ENCODE measurements at places on chromosomes 16 and 17.

DNA sequence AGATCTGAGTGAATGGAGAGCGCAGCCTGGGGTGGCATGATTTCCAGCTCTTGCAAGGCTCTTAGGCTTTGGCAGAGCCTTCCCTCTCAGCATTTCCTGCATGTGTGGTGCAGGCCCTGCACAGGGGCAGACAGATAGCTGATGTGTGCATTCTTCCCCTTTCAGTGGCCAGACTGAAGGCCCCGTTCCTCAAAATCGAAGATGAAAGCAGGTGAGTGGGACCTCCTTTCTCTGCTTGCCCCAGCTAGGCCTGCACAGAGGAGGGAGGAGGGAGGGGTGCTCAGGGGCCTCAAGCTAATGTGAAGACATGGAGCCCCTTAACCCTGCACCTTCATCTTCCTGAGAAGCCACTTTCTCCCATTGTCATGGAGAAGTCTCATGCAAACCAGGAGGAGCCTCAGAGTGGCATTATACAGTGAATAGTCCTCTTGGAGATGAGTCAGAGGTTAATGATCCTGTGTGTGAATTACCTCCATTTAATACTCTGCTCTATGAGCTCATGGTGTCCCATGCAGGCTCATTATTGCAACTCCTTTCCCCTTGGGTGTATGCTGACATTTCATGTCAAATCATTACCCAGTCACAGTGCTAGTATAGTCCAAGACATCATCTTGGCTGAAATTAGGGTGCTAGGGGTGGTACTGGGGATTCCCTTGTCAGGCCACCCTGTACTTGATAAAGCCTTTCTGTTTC is 20.4 kb upstream of the ADAM11 start:
- DNase-seq, result no peak

- DNase-seq, result no peak
Observed at GRCh38 chr16:71919035-71919434, 23.7 kb downstream of the IST1 start.

DNA sequence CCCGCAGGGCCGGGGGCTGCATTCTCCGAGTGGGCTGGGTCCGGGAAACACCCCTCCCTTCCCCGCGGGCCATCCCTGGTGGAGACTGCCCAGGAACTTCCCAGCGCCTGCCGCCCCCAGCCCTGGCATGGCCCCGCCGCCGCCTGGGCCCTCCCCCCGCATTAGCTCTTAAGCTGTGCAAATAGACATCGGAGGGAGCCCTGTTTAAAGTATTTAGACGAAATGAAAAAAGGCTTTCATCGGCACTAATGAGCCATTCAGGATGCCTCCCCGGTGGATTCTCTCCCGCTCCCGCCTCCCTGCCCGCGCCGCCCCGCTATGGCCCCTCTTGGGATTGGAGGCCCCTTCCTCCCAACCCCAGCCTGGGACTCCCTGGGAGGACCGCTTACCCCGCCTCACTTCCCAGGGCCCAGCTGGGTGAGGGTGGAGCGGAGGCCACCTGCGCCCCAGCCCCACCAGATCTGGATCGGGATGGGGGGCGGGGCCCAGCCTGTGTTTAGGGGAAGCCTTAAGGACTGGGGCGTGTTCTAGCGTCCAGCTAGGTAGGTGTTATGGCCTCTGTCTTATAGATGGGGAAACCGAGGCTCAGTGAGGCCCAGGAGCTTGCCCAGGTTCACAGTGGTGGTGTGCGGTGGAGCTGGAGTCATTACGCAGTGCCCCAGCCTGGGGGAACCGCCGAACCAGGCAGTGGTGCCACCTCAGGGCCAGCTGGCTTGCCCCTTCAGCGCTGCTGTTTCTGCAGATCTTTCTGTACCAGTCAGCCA is 19.7 kb downstream of the SEZ6 start:
- DNase-seq, result no peak

DNA sequence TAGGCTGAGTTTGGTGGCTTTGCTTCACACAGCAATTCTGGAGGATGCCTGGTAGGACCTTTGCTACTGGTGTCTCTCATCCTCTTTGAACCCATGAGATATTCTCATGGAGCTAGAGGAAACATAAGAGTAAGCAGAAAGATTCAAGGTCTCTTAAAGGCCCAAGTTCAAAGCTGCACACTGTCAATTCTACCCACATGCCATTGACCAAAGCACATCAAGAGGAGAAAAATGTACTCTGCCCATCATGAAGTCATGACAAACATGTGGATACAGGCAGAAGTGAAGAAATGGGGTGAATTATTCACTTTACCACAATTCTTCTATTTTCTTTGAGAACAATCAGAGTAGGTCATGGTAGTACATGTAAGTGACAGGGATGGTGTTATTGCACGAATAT is 13.1 kb downstream of the SKA2 start:
- no peak for DNase-seq

DNA sequence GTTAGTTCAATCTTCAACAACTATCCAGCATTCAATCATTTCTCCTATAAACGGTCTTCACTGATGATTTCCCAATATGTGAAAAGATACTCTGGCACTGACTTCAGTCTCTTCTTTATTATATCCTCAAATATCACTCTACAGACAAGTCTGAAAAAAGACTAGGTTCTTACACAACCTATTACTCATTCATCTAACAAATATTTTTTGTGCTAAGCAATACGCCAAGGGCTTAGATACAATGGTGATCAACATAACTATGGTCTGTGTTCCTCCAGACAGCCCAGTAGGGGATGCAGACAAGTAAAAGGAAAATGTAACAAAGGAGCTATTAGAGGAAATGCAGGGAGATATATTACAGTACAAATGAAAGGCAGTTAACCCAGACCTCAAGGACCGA is 63.9 kb downstream of the MYO1D start:
- DNase-seq, result no peak

DNA sequence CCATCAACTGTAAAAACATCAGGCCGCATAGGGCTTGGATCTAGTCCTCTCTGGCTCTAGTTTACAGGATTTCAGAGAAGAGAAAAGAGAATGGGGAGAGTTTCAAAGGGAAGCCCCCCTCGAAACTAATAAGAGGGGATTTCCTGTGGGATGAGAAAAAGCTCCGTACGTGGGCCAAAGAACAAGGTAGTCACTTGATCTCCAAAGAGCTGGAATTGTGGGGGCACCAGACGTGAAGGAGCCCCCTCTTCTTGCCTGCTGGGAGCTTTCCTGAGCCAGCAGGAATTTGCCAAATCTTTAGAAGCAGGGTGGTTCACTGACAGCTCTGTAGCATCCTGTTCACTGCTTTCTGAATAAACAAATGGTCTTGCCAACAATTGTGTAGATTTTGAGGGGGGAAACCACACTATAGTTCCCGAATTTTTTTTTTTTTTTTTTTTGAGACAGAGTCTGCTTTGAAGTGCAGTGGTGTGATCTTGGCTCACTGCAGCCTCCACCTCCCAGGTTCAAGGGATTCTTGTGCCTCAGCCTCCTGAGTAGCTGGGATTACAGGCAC is 7.0 kb upstream of the TMIGD1 start:
- no peak for DNase-seq

- peak; percentile 90 for DNase-seq
Observed at GRCh38 chr16:56625943-56626654, 518 bp downstream of the MT1E start.

DNA sequence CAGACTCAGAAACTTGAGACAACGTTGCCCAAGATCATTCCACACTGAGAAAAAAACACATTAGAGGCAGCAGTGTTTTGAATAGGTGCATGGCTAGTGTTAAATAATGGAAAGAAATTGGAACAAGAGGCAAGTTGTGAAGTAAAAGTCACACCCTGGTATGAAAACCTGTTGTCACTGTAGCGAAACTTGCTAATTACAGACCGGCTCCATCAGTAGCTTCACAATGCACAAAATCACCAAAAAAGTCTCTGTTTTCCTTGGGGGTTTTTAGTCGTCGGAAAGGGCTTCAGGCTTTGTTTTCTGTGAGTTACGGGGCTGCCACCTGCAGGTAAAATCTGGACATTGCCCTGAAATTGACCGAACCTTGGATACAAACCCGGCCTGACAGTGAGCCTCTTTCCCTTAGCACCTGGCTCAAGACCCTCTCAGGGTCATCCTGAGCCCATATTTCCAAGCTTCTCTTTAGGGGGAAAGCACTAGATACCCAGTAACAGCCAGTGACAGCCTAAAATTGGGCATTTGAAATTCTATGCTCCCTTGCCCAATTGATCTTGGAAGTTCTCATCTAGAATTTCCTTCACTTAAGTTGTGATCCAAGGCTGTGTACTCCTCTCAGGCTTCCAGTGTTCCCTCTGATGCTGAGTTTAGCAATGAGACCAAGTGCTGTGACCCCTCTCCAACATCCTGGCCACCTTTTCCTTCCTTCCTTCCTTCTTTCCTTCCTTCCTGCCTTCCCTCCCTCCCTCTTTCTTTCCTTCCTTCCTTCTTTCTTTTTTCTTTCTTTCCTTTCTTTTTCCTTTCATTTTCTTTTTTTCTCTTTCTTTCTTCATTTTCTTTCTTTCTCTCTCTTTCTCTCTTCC is 7.2 kb upstream of the GRB2 start:
- DNase-seq, result no peak

GRCh38 chr16:72664056-72664508 is 383.8 kb downstream of the ZFHX3 start:
- DNase-seq, result no peak

DNA sequence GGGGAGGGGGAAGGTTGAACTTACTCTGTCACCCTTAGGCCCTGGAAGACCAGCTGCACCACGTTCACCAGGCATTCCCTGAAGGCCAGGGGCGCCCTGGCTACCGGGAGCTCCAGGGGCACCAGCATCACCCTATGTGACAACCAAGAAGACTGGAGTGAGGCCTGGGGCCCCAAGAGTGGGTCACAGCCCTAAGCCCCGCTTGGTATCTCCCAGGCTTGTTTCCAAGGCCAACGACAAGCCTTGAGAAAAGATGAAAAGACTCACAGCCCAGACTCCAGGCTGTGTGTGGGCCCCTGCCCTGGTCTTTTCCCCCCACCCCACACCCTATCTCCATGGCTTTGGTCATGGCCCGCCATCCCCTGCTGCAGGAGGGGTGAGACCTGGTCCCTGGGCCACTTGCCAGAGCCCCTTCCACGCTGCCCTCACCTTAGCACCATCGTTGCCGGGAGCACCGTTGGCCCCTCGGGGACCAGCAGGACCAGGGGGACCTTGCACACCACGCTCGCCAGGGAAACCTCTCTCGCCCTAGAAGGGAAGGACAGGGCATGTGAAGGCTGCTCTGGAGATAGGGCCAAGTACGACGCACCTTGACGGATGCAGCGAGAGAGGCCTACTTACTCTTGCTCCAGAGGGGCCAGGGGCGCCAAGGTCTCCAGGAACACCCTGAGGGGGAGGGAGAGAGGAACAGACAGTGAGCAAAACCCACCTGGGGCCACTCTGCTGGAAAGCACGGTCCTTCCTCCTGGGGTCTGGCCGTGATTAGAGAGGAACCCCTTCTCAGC is 9.9 kb downstream of the COL1A1 start:
- DNase-seq, result peak; percentile 58

DNA sequence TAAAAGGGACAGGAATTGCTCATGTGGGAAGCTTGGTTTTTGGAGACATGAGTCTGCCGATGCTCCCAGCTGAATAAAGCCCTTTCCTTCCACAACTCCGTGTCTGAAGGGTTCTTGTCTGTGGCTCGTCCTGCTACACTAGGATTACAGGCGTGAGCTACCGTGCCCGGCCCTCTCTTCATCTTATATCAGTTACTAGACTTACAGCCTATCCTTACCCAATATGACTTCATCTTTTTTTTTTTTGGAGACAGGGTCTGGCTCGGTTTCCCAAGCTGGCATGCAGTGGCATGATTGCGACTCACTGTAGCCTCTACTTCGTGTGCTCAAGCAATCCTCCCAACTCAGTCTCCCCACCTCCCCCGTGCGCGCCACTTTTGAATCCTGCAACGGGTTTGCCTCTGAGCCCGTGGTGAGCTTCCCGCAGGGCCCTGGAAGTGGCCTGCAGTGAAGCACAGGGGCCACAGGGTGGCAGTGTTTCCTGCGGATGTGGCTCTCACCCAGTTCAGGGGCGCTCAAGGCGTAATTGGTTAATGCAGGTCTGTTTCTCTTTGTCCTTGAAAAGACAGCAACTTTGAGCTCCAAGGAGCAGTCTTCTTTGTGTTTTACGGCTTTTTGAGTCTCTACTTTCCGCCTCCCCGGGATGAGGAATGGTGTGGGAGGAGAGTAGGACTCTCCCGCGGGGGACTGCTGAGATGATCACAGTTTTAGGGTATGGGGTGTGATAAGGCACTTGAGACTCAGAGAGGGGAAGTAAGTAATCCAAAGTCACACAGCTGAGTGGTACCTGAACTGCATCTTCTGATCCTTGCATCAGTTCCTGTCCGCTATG is 22.7 kb upstream of the GPRC5B start:
- peak; percentile 78 for DNase-seq

GRCh38 chr17:60769327-60769726 is 91.7 kb downstream of the BCAS3 start:
- DNase-seq, result no peak

- DNase-seq, result no peak
Observed at GRCh38 chr16:19393226-19394111, 24.2 kb upstream of the TMC5 start.

DNA sequence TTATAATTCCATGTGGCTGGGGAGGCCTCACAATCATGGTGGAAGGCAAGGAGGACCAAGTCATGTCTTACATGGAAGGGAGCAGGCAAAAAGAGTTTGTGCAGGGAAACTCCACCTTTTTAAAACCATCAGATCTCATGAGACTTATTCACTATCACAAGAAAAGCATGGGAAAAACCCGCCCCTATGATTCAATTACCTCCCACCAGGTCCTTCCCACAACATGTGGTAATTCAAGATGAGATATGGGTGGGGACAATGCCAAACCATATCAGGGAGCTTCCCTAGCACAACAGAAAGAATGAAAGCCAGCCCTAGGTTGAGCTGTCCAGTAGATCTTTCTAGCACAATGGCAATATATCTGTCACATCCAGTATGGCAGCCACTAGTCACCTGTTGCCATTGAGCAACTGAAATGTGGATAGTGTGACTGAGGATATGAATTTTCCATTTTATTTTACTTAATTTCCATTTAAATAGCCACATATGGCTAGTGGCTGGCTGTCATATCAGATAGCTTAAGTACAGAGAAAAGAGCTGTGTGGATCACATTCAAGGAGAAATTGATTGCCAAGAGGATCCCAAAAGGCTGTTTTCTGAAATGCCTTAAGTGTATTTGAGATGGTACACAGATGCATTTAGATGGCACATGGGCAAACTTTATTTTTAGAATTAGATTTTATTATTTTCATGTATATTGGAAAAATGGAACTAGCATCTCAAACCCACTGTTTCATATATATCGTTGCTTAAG is 273.0 kb downstream of the GRIN2A start:
- DNase-seq, result no peak

DNA sequence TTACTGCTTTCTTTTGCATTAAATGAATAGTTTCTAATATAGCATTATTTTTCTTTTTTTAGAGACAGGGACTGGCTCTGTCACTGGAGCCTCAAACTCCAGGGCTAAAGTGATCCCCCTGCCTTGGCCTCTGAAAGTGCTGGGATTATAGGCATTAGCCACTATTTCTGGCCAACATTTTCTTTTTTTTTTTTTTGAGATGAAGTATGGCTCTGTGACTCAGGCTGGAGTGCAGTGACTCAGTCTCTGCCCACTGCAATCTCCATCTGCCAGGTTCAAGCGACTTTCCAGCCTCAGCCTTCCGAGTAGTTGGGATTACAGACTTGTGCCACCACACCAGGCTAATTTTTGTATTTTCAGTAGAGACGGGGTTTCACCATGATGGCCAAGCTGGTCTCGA is 2.0 kb upstream of the DUXB start:
- DNase-seq, result no peak

GRCh38 chr16:57992084-57992483 is 8.4 kb downstream of the ZNF319 start:
- DNase-seq, result no peak

- no peak for DNase-seq
Observed at GRCh38 chr17:43827596-43827995, 5.3 kb downstream of the MPP3 start.

- no peak for DNase-seq
Observed at GRCh38 chr17:742147-742793, 9.8 kb downstream of the GEMIN4 start.
